ENCODE measurements at places on chromosomes 1 and 21. TPM values are rescaled to one million over a fixed set of nuclear protein-coding genes. Genes with fewer than 3 reads are reported as not detected.

- DNase-seq: peak; percentile 67
Measured at GRCh38 chr1:204924013-204924759, 53.5 kb downstream of the NFASC start.

DNA sequence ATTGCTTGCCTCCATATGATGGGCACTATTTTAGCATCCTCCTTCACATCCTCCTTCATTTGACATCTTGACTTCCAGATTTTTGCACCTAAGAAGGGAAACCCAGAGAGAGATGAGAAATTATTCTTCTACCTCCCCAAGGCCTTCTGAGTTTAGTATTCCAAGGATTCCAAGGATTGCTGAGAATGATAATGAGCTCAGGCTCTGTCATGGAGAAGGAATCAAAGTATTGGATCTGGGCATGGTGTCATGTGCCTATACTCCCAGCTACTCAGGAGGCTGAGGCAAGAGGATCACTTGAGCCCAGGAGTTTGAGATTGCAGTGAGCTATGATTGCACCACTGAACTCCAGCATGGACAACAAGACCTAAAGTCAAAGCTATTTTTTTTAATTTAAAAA is 26.6 kb upstream of the ZNF281 start:
- no peak for DNase-seq

GRCh38 chr1:100597784-100598183 is 59.8 kb downstream of the GPR88 start:
- DNase-seq: no peak

GRCh38 chr1:201760516-201760915 is 68.4 kb upstream of the IPO9 start:
- DNase-seq: no peak

- DNase-seq: no peak
Measured at GRCh38 chr1:118304722-118305359, 119.8 kb upstream of the SPAG17 start.

DNA sequence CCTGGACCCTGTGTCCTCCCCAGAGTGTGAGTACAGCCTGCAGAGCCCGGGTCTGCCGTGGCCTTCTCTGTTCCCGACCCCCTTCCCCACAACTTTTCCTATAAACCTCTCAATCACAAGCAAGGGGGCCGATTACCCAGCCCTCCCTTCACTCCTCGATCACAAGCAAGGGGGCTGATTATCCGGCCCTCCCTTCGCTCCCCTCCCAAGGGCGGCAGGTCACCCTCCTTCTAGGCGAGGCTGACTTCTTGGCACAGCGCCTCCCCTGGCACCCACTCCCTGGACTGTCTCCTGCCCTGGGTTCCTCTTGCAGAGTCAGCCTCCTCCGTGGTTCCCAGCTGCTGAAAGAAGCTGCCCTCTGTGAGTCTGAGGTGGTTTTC is 12.3 kb upstream of the LDLRAP1 start:
- DNase-seq: peak; percentile 55

DNA sequence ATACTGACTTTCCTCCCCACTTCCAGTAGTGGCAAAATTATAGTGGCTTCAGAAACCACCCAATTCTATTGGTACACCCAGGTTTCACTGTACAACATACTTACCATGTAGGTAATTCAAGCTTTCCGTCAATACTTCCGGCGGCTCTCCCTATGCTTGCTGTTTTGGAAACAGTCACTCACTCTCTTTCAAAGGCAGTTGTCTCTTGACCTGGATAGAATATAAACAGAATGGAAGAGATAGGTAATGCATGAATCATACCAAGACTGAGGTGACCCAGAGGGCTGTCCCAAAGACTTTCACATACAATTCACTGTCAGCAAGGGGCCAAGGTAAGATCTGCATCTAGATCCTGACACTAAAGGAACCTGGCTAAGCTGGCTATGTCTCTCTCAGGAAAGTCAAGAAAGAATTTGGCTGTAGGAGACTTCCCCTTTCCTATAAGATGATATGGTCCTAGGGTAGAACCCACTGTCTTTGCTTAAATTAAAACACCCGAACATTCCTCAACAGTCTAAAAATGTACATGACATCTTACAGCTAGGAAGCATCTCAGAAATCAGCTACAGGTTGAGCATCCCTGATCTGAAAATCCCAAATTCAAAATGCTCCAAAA is 59.6 kb downstream of the LUZP1 start:
- no peak for DNase-seq

GRCh38 chr1:3403388-3404231 is 50.9 kb upstream of the ARHGEF16 start:
- DNase-seq: peak; percentile 93

DNA sequence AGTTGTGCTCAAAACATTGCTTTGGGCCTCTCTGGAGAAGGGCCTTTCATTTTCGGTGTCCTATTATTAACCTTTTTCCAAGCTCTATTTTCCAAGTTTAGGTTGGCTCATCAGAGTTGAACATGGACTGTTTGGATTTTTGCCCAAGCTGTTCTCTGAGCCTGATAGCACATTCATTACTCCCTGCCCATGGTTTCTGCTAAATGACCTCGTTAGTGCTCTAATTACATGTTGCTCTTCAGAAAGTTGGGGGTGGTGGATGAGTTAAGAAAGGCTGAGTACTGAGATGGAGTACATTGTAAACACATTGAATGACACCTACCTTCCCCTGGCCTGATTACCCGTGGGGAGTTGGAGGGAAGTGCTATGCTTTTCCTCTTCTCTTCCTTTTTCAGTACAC is 38.9 kb downstream of the LMO4 start:
- no peak for DNase-seq

DNA sequence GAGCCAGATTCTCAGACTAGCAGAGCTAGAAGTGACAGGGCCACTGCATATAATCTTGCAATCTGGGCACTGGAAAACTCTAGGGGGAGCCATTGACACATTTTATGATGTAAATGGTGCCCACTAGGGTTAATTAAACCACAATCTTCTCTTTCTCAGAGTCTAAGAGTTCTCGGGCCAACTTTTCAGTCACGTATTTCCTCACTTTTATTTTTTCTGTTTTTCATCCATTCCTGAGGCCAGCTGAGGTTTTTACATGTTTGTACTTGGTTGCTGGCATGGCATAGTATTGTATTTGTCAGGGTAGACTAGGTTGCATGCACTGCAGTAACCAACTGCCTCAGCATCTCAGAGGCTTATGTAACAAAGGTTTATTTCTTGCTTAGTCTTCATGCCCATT is 138.2 kb downstream of the ZNF326 start:
- DNase-seq: peak; percentile 33

DNA sequence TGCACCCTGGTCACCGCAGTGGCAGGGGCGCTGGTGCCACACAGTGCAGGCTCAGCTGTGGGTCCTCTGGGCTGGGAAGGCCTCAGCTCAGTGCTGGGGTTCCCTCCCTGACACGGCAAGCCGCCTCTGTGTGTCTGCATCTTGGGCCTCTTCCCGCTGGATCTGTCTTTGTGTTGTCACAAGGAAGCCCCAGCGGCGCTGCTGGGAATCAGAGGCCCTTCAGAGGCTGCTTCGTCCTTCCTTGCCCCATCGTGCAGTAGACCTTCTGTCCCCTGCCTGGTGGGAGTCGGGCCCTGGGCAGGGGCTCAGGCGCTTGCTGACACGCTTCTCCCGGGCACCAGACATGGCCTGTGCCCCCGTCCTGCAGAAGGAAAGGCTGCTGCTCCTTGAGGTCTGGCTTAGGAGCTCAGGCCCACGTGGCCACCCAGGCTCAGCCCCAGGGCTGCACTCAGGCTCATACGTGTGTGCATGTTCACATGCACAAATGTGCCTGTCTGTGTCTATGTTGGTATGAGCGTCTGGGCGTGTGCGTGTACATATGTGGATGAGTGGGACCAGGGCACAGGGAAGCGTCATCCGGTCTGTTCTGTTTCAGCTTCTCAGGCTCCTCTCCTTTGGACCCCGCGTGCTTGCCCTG is 24.3 kb upstream of the DIP2A start:
- peak; percentile 41 for DNase-seq

- DNase-seq: no peak
Measured at GRCh38 chr1:216892581-216893160, 169.4 kb upstream of the ESRRG start.

DNA sequence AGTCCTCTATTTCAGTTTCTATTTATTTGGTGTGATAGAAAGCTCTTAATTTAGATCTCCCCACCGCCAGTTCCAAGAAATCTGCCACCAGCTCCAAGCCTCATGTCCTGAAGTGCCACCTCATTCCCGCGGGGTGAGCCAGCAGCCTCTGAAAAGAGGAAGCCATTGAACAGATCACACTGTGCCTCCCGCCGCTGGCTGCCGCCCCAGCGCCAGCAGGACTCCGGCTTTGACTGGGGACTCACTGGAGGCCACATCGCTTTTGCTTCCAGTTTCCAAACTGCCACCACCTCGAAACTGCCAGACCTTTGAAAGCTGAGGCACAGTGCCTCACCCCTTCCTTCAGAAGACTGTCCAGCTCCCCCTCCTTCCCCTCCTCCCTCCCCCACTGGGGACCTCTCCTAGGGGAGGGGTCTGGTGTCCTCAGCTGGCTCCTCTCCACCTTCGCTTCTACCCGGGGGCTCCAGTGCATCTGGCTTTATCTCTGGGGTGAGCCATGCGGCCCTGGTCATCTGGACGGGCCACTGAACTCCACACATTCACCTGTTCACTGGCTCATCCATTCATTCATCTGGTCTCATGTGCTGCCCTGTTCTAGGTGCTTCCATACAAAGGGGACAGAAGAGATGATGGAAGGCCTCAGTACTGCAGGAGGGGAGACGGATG is 58.9 kb downstream of the VPS26C start:
- DNase-seq: no peak

GRCh38 chr1:45934947-45935346 is 131.5 kb downstream of the MAST2 start:
- no peak for DNase-seq

GRCh38 chr1:109959974-109960744 is 24.4 kb upstream of the AHCYL1 start:
- peak; percentile 60 for DNase-seq

GRCh38 chr1:185400052-185400451 is 83.0 kb upstream of the IVNS1ABP start:
- DNase-seq: no peak

DNA sequence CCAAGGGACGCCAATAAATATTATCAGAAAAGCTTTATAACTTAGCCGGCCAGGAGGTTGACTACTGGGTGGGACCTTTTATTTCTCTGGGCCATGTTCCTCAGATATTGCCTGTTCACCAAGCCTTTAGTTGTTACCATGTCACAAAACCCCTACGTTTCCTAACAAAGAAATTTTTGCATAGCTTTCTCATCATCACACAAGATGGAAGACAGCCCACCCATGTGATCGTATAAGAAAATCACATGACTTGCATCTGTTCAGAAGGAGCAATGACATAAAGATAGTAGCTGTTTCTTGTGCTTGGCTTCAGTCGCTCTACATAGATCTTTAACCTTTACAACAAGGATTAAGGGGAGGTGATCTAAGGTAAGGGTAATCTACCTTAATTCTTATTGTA is 88.9 kb upstream of the NGF start:
- DNase-seq: no peak

DNA sequence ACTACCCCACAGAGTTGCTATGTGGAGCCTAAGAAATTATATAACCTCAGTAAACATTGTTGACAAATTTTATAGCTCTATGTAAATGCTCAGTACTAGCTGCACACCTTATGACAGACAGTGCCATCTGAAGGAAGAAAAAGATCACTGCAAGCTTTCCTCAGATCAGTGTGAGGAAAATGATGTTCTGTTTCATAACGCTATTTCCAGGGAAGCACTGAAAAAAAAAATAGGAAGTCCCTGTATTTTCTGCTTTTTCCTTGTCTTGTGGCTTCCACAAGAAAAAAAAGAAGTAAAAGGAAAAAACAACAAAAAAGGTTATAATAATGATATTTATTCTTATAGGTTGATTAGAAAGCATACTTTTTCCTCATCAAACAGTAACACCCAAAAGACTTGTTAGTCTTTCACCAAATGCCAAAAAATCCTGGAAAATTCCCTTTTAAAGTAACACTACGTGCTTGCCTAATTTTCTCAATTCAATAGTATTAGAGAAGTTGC is 23.2 kb downstream of the LYST start:
- no peak for DNase-seq

DNA sequence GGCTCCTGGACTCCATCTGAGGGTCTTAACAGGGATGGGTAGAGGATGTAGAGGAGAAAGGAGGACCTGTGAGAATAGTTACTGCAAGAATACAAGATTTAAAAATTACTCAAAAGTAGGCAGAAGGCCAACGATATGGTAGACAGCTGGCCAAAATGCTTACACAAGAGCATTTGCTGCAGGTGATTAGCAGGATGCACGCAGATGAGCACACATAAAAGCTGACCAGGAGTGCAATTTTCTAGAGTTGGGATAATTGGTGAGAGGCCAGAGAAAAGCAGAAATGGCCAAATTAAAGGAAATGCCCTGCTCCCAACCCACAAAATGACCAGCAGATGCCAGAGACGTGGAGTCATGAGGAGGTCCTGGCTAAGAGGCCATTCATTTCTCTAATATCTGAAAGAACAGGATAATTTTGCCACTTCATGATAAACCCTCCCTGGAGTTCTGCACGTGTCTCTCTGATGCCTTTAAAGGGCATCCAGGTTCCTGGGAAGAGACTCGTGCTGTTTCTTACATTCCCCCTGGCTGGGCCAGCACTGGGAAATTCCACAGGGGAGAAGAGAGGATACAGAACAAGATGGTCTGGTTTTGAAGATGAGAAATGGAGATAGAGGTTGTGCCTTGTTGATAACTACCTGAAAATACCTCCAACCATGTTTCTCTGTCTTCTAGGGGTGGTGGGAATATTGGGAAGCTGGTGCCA is 62.3 kb upstream of the KCNA3 start:
- no peak for DNase-seq

DNA sequence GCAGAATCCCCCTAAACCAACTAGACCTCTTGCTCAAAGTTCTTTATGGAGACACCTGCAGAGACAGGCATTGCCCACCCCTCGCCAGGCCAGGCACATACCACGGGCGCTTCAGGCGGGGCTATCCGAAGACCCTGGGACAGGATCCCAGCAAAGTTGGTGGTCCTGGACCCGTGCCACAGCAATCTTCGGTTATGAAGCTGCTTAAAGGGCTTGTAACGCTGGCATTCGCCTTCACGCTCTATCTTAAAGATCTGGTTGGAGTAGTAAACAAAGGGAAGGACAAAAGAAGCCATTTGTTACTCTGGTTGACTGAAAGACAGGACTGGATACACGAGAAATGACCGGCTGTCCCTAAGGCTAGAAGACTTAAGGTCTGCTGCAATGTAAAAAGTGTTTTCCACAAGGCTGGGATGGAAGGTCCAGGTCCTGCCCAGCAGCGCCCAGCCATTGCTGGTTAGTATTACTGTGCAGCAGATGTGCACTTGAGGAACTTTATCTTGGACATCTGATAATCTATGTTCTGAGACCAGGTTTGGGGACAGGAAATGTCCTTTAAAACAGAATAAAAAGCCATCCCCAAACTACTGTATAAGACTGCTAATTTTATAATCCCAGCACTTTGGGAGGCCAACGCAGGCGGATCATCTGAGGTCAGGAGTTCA is 42.9 kb downstream of the PARP1 start:
- no peak for DNase-seq

HES3 gene
- total RNA-seq: 38.8 TPM

CYP4B1 gene
- not detected for total RNA-seq

UTP25 gene
- total RNA-seq: 12.3 TPM

DAP3 gene
- total RNA-seq: 138 TPM

OR6K3 gene
- not detected for total RNA-seq

LRRN2 gene
- 20.6 TPM for total RNA-seq

ANXA9 gene
- total RNA-seq: 1.6 TPM

All from H7 (cell line).